OCI-M1 (cell line): ENCODE measurements at places on chromosomes 3 and 15.

DNA sequence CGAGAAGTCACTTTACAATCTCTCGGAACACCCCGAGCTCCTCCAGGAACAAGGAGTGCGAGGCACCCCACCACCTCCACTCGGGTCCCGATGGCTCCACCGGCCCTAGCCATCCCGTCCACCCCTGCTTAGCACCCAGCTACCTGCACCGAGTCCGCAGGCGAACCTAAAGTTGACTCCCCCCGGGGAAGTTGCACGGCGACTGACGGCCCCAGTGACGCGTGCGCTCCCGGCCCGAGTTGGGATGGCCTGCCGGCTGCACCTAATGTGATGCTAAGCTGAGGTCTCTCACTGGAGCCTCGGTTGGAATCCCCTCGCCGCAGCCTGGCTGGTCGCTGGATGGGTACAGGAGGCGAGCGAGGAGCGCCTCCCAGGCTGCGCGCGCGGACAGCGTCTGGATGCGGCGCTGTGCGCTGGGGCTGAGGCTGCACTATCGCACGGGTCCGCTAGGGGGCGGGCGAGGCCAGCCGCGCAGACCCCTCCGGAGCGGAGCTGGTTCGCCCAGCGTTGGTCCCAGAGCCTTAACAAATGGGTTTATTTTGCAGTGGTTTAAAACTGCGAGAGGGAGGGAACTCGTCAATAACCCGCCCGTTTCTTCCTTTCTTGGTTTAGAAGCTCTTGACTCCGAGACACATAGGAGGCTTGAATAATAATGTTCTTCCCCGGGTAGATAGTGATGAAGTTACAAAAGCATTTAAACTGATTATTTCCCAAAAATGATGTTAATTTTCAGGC lies at the start of gene OXTR:
TSS of gene OXTR (minus strand) at position 526 of the 735 bp plus-strand sequence. CDS start 1,426 bp downstream, outside the sequence.
- DNase-seq, result peak; percentile 64

GRCh38 chr15:93121107-93121506 lies 32.1 kb upstream of the RGMA start:
- no peak for DNase-seq

- no peak for DNase-seq
These were observed 62.4 kb upstream of the TOPAZ1 start for GRCh38 chr3:44179246-44179645.

DNA sequence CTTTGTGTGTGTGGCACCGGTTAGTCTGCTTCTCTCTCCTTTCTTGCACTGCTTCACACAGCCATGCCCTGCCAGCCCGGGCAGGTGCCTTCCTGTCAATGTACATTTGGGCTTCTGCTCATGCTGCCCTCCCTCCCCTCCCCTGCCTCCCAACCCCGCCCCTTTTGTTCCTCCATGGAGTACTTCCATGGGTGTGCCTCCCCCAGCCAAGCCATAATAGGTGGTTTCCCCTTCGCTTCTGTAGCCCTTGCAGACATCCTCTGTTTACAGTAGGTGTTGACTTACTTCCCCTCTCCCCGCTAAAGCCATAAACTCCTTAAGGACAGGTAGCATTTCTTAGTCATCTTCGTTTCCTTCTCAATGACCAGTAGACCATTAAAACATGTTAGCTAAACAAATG lies 31.8 kb upstream of the CRTC3 start:
- no peak for DNase-seq

DNA sequence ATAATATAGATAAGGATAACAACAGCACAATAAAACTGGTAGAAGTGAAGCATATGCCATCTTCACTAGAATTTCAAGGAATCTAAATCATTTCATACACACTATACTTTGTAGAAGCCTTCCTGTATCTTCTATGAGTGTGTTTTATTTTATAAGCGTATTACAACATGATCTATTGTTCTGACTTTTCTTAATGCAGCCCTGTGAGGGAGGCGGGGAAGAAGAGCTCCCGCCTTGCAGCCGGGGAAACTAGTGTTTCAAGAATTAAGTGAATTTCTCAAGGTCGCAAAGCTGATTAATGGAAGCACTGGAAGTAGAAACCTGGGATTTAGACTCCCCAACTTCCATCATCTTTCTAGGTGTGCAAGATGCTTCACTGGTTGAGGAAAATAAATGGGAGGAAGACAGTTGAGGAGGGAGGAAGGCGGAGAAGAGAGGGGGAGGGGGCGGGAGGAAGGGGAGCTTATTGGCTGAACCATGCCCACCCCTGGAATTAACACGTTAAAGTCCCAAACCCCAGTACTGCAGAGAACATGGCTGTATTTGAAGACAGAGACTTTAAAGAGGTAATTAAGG lies 32.9 kb downstream of the VGLL4 start:
- DNase-seq, result no peak

GRCh38 chr15:66108483-66109265 lies 144.9 kb downstream of the MEGF11 start:
- no peak for DNase-seq

DNA sequence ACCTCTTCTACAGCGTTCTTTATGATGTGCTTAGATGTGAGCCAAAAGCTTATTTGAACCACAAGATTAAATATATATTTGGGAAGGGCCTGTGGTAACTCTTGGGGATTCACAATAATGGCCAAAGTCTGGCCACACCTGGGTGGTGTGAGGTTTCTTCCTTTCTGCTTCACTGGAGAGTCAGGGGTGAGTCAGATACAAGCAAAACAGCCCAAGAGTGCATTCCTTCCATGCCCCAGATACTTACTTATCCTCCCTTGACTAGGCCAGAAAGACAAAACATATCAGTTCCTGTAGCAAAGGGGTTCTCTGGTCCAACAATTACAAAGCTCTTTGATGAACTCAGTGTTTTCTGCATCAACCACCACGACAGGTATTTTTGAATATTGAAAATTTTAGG lies 941 bp downstream of the ZBED2 start:
- no peak for DNase-seq

DNA sequence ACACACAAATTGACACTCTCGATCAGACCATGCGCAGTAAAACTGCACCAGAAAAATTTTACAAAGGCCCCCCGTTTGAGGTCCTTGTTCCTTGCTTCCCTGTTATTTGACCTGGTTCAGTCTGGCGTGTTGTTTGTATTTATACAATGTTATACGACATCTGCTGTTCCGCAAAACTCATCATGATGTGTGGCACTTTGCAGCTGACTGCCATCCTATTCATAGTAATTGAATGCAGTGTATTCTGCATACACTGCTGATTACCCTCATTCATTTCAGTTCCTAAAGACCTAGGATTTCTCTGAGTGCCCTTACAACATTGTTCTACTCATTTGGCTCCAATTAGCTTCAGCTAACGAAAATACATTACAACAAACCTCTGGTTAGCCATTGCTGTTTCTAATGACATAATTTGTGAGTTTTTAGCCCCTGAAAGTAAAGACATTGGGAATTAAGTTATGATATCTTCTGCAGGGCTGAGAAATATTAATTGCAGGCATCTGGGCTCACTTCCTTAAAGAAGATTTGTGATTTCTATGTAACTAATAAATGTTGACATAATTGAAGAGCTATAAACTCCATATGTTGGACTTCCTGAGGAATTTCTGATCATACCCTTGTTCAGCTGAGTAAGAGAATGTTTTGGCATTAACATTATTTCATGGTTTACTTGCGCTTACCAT lies 75.7 kb downstream of the C3orf38 start:
- no peak for DNase-seq

GRCh38 chr3:198112031-198112430 lies 152.0 kb downstream of the LMLN start:
- no peak for DNase-seq

GRCh38 chr3:195129644-195130492 lies 141.1 kb downstream of the XXYLT1 start:
- no peak for DNase-seq

DNA sequence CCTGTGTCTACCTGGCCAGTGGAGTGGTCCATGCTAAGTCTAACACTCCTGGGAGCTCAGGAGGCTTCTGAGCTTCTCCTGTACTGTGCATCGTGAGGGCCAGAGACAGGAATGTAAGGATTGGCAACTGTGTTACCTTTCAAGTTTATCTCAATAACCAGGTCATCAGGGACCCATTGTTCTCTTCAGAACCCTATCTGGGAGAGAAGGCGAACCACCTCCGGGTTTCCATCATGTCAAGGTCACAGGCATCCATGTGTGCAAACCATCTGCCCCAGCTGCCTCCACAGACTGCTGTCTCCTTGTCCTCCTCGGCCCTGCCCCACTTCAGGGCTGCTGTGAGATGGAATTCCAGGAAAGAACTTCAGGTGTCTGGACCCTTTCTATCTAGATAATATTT lies 5.9 kb downstream of the ANKRD63 start:
- no peak for DNase-seq

- no peak for DNase-seq
These were observed 66.1 kb downstream of the WHAMM start for GRCh38 chr15:82875411-82876003.
